Renal pelvis (tissue), 12 donors: ENCODE measurements at places on chromosomes 6 and 20. TPM values are rescaled to one million over a fixed set of nuclear protein-coding genes. Genes with fewer than 3 reads are reported as not detected.
A peak's percentile ranks its signal among the peaks of the same experiment; 100 is the strongest.

DNA sequence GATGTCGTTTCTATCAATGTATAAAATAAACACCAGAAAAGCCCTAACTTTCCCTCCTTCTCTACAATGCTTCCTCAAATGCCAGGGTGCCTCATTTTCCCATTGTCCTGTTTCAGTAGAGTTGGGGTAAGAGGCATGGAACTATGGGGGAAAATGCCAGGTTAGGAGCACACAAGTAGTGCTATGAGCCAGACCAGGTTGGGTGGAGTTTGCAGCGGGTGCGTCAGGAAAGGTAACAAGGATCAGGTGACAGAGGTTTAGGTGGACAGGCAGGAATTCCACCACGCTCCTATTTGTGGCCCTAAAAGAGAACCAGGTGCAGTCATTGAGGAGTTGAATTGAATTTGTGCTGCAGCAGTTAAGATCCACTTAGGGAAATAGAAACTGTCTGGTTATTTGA is 36.5 kb downstream of the SYTL3 start:
- no peak for DNase-seq

The EDN1 gene
- 4.9 TPM for polyA plus RNA-seq

- DNase-seq: no peak
These were observed 2.9 kb downstream of the FNDC1 start for GRCh38 chr6:159172091-159172491.

- DNase-seq: no peak
These were observed 107.7 kb downstream of the ZDHHC14 start for GRCh38 chr6:157488716-157489118.

The ADTRP gene
- polyA plus RNA-seq: 3.1 TPM

DNA sequence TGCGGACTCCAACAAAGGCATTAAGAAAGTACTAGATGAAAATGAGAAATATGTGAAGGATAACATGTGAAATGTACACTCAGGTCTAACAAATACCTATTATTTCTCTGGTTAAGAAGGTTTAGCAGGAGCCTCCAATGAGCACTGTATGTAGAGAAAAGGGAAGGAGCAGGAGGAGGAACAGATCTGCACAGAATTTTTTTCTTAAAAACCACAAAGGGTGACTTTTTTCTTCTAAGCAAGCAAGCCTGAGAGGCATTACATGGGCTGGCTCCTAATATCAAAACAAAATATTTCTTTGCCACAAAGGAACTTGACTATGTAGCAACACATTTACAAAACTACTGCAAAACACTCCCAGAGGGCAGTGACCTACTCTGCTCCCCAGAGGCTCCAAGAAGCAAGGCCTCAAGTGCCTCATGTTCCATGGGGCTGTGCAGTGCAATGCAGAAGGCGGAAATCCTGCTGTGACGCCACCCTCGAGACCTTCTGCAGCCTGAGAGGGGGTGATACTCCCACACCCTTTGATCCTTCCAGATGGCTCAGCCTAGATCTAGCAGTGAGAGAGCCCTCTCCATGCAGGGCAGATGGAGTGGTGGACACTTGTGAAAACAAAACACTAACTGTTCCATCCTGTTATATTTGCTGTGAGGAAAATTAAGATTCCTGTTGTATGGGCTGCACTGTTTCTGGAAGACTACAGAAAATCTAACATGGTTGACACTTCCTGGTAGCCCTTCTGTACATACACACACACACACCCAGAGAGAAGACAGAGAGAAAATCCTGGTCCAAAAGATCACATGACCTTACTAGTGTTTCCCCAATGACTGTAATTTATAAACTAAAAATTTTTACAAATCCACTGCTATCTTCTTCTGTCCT is 36.0 kb upstream of the SMIM29 start:
- no peak for DNase-seq

The CST2 gene
- not detected for polyA plus RNA-seq

GRCh38 chr20:33575282-33575681 is 85.4 kb downstream of the CBFA2T2 start:
- no peak for DNase-seq

DNA sequence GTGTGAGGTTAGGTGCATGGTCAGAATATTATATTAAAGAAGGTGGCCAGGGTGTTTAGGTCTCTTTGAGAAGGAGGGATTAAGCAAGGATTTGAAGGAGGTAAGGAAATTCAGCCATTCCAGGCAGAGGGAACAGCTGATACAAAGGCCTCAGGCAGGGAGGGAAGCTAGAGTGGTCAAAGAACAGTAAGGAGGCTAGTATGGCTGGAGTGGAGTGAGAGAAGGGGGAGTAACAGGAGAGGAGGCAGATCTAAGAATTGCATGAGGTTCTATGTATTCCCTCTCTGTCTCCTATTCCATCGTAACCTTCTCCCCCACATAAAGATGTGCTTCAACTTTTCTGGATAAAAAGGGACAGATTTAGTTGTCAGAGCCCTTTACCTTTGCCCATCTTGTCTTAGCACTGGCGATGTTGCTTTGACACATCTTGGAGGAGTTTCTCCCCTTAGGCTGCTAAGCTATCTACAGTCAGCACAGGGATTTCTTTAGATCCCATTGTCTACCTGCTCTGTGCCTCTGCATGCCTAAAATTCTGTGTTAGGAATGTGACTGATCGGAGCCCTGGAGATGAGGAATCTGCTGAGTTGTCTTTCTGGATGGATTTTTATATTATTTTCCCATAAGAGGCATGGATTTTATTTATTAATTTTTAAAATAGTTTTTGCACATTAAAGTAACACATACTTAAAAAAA is 59.9 kb downstream of the KLHL31 start:
- no peak for DNase-seq

- no peak for DNase-seq
These were observed 164.2 kb downstream of the NKAIN2 start for GRCh38 chr6:123967905-123968304.

- no peak for DNase-seq
These were observed 7.5 kb upstream of the BFSP1 start for GRCh38 chr20:17538517-17539170.

The AVP gene
- 0.34 TPM for polyA plus RNA-seq

DNA sequence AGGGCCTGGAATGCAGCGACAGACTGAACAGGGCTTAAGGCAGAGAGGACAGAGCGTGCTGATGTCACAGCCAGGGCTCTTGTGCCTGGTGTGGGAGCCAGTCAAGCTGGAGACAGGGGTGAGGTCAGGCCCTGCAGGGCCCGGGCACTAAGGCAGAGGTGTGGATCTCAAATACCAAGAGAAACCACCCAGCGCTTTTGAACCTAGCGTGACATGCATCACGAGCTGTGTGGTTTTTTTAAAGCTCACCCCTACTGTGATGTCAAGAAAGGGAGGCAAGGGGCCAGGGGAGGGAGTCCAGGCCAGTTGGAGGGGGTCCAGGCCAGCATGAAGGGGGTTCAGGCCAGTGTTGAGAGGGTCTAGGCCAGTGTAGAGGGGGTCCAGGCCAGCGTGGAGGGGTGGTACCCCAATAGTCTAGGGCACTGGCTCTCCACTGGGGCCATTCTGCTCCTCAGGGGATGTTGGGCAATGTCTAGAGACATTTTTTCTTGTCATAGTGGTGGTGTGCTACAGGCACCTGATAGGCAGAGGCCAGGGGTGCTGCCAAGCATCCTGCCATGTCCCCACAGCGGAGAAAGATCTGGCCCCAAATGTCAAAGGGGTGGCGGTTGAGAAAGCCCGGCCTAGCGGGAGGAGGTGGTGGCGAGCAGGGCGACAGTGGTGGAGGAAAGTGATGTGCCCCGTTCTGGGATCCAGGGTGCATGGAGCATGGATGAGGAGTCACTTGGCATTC is 42.6 kb downstream of the RBM38 start:
- DNase-seq: no peak

The CDC40 gene
- 30.4 TPM for polyA plus RNA-seq

The THBS2 gene
- 16.1 TPM for polyA plus RNA-seq

- DNase-seq: no peak
These were observed 5.7 kb downstream of the TUBB2A start for GRCh38 chr6:3151691-3152090.

- no peak for DNase-seq
These were observed 89.0 kb downstream of the CD40 start for GRCh38 chr20:46206992-46207549.

The STK4 gene
- 20.7 TPM for polyA plus RNA-seq

The FRK gene
- polyA plus RNA-seq: 5.9 TPM

The TREM1 gene
- polyA plus RNA-seq: 0.09 TPM

GRCh38 chr6:149729824-149730223 is 11.9 kb upstream of the LATS1 start:
- DNase-seq: no peak

The SYCP2 gene
- 8.8 TPM for polyA plus RNA-seq

The ID4 gene
- 125 TPM for polyA plus RNA-seq

DNA sequence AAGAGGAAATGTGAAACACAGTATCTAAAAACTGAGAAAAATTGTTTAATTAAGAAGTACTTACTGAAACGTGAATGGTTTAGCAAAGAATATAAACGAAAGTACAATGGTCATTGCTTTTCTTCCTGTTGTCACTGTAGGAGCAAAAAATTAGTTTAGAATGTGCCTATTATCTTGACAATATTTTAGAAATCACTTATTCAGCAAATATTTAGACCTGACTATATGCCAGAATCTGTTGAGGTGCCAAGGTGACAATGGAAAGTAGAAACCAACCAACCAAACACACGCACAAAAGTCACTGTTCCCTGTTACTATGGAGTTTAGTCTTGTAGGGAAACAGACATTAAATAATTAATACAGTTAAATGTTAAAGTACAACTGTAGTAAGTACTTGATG is 20.5 kb downstream of the SLC35B3 start:
- DNase-seq: no peak

- DNase-seq: no peak
These were observed 194.4 kb downstream of the BTBD9 start for GRCh38 chr6:38445336-38445735.

- DNase-seq: no peak
These were observed 118.2 kb upstream of the RIPOR2 start for GRCh38 chr6:25053875-25054371.

DNA sequence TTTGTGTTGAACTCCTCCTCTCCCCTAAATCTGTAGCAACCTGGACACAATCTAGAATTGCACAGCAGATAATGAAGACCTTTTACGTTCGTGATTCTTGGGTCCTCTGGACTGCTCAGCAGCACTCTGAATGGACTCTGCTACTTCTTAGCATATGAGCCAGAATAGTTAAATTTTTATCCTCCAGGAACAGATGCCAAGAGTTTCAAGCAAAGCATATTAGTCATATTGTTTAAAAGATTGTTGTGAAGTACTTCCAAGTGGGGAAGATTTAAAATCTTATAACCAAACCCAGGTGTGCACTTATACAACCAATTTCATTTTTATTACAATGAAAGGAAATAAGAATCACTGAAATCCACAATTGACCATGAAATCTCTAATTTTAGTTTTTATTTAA is 118.9 kb upstream of the EXOC2 start:
- DNase-seq: no peak

- DNase-seq: no peak
These were observed 14.6 kb upstream of the ARMC12 start for GRCh38 chr6:35722121-35722761.

DNA sequence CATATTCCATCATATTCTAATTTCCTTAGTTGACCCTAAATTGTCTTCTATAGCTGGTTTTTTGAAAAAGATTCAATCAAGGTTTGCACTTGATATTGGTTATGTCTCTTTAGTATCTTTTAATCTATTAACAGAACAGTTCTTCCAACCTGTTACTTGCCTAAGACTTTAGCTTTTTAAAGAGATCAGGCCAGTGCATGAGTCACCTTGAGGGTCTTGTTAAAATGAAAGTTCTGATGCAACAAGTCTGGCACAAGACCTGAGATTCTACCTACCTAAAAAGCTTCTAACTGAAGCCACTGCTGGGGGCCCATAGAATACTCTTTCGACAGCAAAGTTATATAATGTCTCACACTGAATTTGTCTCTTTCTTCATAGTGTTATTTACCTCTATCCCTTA is 3.2 kb downstream of the USP45 start:
- DNase-seq: no peak

- no peak for DNase-seq
These were observed 24.2 kb downstream of the AKAP12 start for GRCh38 chr6:151263967-151264366.

DNA sequence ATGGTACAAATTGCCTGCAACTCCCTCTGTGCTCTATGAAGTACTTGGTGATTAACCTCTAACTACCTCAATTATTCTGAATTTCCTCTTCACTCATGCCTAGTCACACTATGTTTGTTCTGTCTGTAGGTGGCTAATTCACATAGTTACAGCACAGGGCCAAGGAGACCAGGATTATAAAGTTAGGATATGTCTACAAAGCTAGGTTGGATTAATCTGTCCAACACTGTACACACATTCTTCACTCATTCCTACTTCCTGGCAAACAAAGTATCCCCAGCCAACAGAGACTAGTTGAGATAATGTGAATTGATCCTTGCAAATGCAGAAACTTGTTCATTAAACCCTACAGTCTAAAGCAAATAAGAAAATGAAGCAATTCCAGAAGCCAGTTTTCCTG is 269.8 kb downstream of the HACE1 start:
- no peak for DNase-seq

GRCh38 chr6:160349020-160349441 is 853 bp downstream of the SLC22A3 start:
- no peak for DNase-seq

GRCh38 chr20:62692176-62692575 is 16.5 kb upstream of the NTSR1 start:
- peak; percentile 39 for DNase-seq

- no peak for DNase-seq
These were observed 67.5 kb upstream of the THEMIS start for GRCh38 chr6:127968394-127968793.

The LSM2 gene
- 84.0 TPM for polyA plus RNA-seq

DNA sequence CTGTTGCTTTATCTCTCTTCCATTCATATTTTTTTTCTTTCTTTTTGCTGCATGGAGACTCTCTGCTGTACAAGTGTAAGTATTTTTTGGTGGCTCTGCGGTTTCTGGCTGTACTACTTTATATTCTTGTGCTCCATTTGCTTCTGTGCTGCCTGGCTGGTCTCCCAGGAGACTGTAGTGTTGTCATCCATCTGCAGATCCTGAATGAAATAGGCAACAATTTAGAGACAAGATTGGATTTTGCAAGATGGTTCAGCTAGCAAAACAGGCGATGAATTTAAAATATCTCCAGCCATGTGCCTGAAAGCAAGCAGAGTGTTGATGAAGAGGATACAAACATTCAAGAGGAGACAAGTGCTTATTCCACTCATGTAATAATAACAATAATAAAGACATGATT is 75.1 kb upstream of the SCGN start:
- DNase-seq: no peak

The TMEM74B gene
- polyA plus RNA-seq: 5.7 TPM

GRCh38 chr6:157235600-157236039 is 87.7 kb downstream of the TMEM242 start:
- DNase-seq: no peak

The SOX4 gene
- 124 TPM for polyA plus RNA-seq

The SLC12A5 gene
- 2.3 TPM for polyA plus RNA-seq

The MAD2L1BP gene
- polyA plus RNA-seq: 25.9 TPM

GRCh38 chr6:168636147-168637004 is 195.4 kb downstream of the SMOC2 start:
- DNase-seq: no peak

The LKAAEAR1 gene
- polyA plus RNA-seq: 0.36 TPM

- no peak for DNase-seq
These were observed 124.6 kb upstream of the CDH4 start for GRCh38 chr20:61127311-61128039.
